Lung microvascular endothelial cell (primary cell): ENCODE measurements at places on chromosomes 4 and X.

GRCh38 chr4:76024065-76024464 is 768 bp upstream of the CXCL10 start:
- DNase-seq = no peak

DNA sequence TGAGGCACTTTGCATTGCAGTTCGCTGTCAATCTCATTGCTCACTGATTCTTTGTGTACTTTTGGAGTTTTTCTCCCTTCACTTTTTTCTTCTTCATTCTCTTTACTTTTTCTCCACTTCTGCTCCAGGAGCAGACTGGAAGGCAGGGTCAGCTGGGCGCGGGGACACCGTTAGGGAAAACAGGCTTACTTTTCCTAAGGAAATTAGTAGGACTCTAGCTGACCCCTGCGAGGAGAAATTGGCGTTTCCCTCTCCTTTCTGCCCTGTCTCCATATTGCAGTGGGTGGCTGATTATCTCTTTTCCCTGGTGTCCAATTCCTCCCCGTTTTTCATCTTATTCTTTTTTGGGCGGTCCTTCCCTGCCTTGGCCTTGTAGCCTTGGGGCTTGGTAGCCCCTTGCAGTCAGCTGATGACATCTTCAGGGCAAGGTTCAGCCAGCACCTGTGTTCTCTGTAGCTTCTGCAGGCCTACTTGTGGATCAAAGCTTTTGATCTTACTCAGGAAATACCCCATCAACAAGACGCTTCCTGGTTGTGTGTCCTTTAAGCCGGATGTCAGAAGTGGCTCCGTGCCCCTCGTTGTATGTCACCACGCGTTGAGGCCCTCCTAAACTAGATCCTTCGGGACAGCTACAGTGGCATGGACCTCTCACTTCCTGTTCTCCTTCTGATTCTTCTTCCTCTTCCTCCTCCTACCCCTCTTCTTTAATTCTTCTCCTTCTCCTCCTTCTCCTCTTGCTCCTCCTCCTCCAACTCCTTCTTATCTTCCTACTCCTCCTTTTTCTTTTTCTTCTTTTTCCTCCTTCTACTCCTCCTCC is 36.1 kb downstream of the NBDY start:
- DNase-seq = no peak

DNA sequence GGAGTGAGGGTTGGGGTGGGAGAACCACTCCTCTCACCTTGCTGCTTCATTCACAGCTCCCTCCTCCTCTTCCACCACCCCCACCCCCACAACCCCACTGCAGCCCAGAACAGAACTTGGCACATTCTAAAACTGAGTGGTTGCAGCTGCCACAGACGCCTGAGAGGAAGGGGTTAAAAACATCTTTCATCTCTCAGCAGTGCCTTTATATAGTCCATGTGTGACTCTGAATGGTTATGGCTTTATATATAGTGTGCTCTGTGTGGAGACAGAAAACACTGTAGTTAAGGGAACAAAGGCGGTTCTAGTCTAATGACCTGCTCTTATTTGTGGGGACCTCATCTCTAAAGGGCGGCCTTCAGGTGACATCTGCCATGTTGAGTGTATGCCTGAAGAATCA is 144.8 kb downstream of the BCOR start:
- no peak for DNase-seq

GRCh38 chr4:83139514-83140156 is 25.1 kb upstream of the PLAC8 start:
- DNase-seq = no peak

DNA sequence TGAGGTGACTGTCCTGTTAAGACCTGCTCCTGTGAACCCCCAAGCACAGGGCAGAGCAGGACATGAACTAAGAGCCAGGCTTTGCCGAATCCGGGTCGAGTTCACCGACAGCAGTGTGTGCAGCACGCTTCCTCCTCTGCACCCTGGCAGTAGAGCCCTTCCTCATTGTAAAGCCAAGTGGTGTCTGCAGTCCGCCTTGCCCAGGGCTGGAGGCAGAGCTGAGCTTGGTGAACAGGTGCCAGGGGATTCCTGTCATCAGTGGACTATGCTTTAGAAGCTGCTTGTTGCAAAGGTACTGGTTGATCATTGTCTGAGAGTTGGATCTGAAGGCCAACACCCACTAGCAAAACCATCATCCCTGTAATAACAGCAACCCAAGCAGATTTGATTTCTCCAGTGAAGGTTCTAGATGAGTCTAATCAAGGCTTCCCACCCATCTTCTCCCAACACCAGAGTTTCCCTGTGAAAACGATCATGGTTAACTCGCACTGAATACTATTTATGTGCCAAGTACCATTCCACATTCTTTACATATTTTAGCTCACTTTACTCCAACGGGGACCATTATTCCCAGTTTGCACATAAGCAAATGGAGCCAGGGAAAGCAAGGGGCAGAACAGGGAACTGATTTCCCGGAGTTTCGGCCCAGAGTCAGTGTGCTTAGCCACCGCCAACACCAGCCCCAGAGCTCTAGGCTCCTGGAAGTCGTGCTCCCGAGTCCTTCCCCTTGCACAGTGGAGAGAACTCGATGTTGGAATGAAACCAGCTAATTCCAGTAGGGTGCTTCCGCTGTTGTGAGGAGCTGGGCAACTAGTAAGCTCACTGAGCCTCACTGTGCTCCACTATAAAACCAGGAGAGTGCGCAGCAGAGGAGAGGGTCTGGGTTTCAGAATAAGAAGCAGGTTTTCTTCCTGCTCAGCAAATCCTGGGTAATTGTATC is 1.4 kb upstream of the SLC34A2 start:
- DNase-seq = no peak

- no peak for DNase-seq
Observed at GRCh38 chr4:116603096-116603495, 482.3 kb downstream of the TRAM1L1 start.

GRCh38 chr4:98314791-98315565 is 53.8 kb downstream of the RAP1GDS1 start:
- peak; percentile 9 for DNase-seq

- DNase-seq = no peak
Observed at GRCh38 chrX:19728915-19729314, 158.5 kb downstream of the SH3KBP1 start.

GRCh38 chr4:165810726-165811125 is 62.3 kb upstream of the TLL1 start:
- DNase-seq = no peak

DNA sequence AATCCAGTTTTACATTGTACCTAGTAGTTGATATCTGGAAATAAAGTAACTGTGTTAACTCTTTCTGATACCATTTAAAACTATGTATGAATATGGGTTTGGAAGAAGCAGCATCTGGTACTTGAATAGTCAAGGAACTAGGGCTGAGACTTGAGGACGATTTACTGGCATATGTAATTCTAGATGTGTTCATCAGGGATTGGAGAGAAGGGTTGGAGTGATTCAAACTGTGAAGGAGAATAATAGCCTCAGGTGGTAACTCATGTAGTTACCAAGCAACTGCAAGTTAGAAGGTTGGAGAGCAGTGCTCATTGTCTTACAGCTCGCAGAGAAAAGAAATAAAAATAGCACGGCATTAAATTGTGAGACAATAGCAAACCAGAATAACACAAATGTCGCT is 29.5 kb upstream of the TXLNG start:
- no peak for DNase-seq

- peak; percentile 99 for DNase-seq
Observed at GRCh38 chrX:1391707-1392375, at the start of gene SLC25A6. Gene SLC25A6 (minus strand): TSS chrX:1392113. CDS start chrX:1392009, 104 bp downstream.

DNA sequence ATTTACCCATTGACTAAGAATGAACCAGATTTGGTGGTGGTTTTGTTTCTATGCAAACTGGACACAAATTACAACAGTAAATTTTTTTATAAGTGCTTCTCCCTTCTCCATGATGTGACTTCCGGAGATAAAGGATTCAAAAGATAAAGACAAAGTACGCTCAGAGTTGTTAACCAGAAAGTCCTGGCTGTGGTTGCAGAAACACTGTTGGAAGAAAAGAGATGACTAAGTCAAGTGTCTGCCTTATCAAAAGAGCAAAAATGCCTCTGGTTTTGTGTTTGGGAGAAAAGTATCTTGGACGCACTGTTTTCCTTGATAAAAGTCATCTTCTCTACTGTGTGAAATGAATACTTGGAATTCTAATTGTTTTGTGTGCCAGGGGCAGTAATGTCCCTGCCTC is 213.4 kb downstream of the GC start:
- DNase-seq = no peak

GRCh38 chr4:36358173-36358572 is 76.8 kb downstream of the DTHD1 start:
- no peak for DNase-seq

DNA sequence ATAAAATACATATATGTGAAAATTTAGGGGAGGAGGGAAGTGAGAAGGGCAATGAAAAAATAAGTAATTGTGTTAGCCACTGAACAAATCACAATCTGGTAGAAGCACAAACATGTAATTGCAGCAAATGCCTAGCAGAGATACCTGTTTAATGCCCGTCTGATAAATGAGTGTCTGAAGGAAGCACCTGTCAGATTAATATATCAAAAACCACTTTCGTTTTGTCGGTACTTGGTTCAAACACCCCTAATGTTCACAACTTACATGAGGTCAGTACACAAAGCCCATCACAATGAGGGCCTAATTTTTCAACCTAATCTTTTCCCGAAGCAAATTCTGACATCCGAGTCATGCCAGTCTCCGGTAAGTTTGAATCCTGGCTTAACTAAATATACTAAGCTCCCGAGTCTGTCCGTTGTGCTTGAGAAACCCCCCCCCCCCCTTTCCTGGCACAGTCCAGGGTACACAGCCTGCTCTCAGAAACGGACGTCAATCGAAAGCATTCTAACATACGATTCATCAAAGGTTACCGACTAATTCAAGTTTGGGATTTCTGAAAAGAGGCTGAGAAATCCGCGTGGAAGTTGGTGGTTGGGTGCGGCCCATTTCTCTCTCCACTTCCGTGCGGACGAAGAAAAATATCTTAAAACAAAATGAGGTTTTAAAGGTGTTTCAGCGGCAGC is 758 bp downstream of the SDAD1 start:
- peak; percentile 41 for DNase-seq

- no peak for DNase-seq
Observed at GRCh38 chr4:3529363-3529762, 2.9 kb downstream of the LRPAP1 start.

DNA sequence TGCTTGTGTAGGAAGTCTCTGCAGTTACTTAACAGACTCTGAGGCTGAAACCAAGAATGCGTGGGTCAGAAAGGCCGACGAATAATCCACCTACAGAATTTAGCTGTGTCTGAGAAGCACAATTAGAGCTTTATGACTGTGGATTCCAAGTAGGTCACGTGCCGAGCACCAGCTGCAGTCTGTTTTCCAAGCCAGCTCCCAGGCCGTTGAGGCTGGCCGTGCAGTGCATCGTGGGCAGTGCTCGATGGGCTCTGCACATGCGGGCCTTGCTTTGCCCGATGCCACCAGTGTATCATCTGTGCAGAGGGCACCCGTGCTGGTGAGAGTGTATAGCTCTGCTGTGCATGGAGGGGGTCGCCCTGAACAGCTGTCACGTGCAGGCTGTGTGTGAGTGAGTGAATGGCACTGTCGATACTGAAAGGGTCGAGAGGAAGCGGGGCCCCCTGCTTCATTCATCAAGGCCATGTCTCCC is 67.5 kb upstream of the CLDN34 start:
- no peak for DNase-seq

- no peak for DNase-seq
Observed at GRCh38 chr4:31947101-31947500, 1226.9 kb downstream of the PCDH7 start.

DNA sequence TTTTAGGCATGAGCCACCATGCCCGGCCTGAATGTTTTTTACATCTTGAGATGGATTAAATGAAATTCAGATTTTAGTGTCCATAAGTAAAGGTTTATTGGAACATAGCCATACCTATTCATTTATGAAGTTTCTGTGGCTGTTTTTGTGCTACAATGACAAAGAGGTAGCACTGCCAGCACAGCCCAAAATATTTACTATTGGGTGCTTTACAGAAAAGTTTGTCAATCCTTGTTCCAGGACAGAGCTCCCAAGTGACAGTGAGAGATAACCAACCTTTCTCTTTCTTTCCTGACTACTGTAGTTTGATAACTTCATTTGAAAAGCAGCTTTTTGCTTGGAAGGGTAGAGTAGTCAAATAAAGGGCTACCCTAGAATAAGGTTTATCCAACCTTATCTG is 116.2 kb downstream of the CAMK2D start:
- DNase-seq = no peak

DNA sequence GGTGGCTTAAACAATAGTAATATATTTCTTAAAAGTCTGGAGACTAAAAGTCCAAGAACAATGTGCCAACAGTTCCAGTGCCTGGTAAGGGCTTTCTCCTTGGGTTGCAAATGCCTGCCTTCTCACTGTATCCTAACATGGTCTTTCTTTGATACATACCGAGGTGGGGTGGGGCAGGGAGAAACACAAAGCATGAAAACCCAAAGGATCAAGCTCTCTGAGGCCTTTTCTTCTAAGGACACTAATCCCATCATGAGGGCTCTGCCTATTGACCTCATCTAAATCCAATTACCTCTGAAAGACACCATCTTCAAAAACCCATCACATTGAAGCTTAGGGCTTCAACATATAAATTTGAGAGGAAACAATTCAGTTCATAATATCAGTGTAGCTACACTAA is 311.3 kb downstream of the GRID2 start:
- DNase-seq = no peak

DNA sequence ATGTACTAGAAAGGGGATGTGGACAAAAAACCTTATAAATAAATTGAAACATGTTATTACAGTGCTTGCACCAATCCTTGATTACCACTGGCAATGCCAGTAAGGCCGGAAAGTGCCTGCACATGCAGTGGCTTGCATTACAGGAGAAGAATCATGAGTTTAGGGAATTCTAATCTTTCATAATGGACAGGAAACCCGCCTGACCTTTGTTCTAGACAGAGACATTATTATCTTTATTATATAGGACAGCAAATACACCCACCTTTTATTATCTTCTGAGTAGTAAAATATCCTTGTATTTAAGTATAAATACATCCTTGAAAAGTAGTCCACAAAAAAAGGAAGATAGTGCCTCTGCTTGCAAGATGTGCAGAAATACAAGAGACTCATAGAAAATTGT is 379.9 kb upstream of the LCORL start:
- no peak for DNase-seq

DNA sequence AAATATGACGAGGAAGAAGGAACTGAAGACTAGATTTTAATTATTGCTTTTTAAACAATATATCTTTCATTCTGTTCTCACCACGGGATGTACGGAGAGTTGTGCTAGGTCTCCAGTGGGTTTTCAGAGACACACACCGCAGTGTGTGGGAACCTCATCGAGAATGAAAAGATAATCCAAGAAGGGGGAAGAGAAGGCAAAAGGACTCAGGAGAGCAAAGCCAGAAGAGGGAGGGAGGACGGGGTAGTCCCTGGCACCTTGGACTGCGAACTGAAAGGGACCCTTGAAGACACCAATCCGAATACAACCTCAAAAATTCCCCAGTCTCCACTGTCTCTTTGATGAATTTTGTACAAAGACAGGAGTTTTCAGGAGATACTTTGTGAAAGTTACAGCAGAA is 932 bp upstream of the LEF1 start:
- no peak for DNase-seq

DNA sequence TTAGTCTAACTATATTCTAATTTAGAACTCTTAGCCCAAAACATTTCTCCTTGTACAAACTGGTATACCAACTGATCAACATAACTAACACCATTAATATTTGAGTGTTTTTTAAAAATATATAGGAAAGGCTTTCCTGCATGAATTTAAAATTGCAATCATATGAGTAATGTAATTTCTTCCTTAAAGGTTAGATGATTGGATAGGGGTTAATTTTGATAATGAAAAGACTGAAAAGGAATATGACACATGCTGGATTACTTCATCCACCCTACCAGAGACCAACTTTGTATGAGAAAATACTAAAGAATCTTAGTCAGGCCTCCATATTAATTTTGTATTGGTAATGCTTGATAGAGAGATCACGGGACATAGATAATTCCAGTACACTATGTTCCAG is 25.1 kb upstream of the PLS3 start:
- DNase-seq = peak; percentile 6
